Esophagus squamous epithelium (tissue), 5 donors: ENCODE measurements at places on chromosomes 5 and 9.

DNA sequence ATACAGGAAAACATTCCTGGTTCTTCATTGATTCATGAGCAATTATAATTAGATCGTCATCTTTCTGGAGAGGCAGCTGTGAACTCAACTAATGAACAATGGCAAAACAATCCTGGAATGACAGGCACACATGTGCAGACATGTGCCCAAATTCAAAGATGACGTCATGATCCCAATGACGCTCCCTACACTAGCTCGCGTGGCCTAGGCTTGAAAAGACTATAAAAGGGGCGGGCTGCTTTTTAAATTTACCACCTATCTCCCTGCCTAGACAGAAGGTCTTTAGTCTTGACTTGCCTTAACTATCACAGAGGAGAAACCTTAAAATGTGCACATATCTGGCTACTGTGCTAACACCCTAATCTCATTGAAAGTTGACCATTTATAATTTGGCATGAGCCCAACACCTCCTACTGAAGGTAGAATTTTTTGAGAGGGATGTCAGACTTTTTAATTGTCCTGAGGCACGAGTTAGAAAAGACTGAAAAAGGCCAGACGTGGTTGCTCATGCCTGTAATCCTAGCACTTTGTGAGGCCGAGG lies 88.2 kb downstream of the PRRT1B start:
- no peak for DNase-seq

GRCh38 chr9:88583901-88584596 lies 49.1 kb downstream of the NXNL2 start:
- no peak for DNase-seq

- no peak for DNase-seq
Measured at GRCh38 chr9:92140754-92141143, 25.5 kb upstream of the SPTLC1 start.

GRCh38 chr9:124259158-124259808 lies 1.5 kb downstream of the NEK6 start:
- DNase-seq: no peak

- DNase-seq: no peak
Measured at GRCh38 chr5:41539454-41539853, 29.1 kb upstream of the PLCXD3 start.

- DNase-seq: no peak
Measured at GRCh38 chr5:18393565-18394442, 759.5 kb downstream of the TAF11L14 start.
